Stimulated activated CD4-positive, alpha-beta T cell treated with anti-CD3 and anti-CD28 coated beads, Interleukin-1b, Interleukin-23, amount 100 ng/mL, for 48 hours (primary cell): ENCODE measurements at places on chromosomes 2 and 18.

GRCh38 chr2:51710222-51710621 is 678.3 kb upstream of the NRXN1 start:
- no peak for DNase-seq

DNA sequence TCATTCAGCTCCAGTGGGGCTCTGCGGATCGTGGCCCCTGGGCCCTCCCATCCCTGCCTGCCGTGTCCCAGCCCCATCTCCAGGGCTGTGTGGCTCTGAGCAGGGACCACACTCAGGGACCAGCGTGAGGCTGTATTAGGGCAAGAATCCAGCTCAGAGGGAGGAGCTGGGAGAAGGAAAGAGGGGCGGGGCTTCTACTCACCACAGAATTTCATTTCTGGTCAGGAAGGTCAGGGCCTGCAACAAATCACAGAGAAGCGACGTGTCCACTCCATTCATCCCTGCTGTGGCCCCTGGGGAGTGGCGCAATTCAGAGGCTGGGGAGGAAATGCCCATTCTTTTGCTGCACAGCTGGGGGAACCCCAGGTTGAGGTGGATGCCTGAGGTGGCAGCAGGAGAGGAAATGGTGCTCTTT is 828 bp downstream of the CIB4 start:
- DNase-seq: no peak

GRCh38 chr2:15832849-15833680 is 107.3 kb upstream of the MYCN start:
- no peak for DNase-seq

DNA sequence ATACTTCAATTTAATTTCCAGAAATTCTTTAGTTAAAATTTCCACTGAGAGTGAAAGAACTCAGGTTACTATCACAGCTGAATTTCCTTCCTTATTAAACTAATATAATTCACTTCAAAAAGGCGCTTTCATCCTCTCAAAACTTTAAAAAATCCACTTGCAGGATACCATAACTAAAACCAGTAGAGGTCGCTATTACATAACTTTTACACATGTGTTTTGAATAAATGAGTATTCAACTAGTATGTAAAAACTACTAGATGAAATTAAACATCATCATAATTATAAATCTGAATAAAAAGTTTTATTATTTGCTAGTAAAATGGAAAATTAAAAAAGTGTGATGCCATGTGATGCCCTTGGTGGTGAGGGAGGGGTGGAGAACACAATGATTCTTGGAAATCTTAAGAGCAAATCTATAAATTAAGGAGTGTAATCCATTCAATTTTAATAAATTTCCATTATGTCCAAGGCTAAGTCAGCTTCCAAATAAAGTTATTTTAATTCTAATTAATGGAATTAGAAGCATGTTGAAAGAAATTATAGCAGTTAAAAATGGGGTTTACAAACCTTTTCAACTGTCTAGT is 61.4 kb downstream of the SOS1 start:
- no peak for DNase-seq

DNA sequence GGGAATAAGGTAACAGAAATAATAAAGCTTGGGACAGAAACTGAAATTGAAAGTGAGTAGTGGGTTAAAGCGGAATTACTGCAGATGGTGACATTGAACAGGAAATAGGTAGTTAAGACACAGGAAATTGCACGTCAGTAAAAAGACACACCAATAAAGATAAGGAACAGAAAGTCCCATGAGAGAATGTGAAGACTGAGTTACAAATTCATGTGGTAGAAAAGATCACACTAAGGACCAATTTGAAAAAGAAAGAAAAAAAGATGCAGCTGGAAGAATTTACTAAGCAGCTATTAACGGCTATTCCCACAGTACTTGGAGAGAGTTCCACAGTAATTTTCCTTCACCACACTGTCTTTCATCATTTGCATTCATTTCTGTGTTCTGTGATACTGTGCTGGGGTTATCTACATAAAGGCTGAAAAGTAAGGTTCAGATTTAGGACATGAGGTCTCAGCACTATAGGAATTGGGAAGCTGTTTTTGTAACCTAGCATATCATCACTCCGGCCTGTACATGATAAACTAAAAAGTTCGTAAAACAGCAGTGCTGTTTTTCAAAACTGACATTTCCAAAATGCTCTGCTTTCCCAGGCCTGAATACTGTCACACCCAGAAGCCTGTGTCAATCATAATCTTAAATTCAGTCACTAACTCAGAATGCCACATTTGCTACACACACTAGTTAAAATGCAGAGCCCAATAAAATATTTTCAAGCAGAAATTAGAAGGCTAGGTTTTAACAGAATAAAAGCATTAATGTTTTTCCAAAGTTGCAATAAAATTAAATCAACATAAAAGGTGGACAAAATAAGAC is 42.9 kb downstream of the SRBD1 start:
- no peak for DNase-seq

DNA sequence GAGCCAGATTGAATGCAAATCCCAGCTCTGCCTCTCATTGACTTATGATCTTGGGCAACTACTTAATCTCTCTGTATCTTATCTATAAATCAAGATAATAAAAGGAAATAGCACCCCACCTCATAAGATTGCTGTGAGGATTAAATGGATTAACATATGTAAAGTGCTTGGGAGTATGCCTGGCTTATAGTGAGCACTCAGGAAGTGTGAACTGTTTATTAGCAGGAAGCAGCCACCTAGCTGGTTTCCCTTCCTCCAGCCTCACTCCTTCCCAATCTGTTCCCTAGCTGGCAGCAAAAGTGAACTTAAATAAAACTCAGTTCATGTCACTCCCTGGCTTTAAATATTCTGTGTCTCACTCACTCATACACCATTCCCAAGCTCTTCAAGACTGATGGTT is 526.6 kb upstream of the PKDCC start:
- DNase-seq: no peak
